ENCODE measurements at places on chromosomes 3 and 15.

GRCh38 chr3:8730656-8731055 lies 2.9 kb upstream of the CAV3 start:
- no peak for DNase-seq

DNA sequence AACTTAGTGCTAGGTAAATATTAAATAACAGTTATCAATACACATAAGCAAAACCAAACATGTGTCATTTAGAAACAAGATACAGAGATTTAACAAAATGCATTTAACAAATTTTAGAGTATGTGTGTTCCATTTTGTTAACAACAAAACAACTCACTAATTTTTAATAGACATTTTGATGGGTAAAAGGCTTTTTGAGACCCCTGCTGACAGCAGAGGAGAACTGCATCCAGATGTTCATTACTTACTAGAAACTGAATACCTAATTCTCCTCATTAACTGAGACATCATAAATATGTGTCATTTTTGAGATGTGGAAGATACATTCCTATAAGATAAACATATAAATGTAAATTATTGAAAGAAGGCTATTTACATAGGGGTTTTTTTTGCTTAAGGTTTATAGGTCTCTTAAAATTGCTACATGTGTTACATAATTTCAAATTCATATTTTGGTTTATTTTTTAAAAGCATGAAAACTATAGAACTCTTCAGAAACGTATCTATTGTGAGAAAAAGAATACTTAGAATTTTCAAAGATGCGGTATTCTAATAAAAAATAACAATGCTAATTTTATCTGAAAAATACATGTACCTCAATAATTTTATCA lies 1009.8 kb downstream of the TUSC7 start:
- DNase-seq = no peak

- DNase-seq = no peak
Observed at GRCh38 chr3:124560666-124561215, 169.5 kb upstream of the UMPS start.

GRCh38 chr3:45513041-45513440 lies 81.5 kb upstream of the LIMD1 start:
- DNase-seq = no peak

DNA sequence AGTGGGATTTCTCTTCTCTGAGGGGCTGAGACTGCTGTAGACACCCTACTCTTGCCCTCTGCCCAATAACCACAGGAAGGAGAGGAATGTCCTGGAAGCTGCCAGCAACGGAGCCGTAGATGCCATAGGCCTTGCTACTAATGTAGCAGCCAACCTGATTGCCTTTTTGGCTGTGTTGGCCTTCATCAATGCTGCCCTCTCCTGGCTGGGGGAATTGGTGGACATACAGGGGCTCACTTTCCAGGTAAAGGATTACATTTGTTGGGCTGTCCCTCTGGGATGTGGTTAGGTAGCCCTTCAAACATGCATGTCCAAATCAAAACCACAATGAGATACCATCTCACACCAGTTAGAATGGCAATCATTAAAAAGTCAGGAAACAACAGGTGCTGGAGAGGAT lies 16.1 kb downstream of the SLC28A2 start:
- DNase-seq = no peak

GRCh38 chr3:54647721-54648120 lies 280.1 kb downstream of the LRTM1 start:
- no peak for DNase-seq

GRCh38 chr15:58147171-58147611 lies 9.0 kb downstream of the AQP9 start:
- DNase-seq = no peak

DNA sequence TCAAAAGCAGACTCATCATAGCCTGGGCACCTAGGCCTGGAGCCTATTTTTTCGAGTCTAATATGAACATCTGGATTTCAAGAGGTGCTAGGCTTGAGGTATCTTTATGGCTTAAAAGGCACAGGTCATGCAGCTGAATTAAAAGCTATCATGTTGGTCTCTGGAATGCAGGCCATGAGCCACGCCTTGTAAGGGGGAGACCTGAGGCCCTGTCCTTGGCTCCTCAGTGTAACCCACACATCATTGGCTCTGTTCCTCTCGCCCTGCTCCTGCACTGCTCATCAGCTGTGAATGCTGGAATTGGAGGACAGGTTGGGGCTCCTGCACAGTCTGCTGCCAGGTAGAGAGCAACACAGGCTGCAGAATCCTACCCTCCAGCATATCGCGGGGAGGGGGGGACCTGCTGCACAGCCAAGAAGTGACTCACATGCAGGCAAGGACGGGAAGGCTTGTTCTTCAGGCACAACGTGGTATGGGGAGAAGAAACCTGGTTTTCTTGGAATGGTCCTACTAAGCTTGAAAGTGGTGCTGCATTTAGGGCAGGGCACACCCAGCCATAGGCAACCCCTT lies 146.0 kb downstream of the CHST2 start:
- no peak for DNase-seq

DNA sequence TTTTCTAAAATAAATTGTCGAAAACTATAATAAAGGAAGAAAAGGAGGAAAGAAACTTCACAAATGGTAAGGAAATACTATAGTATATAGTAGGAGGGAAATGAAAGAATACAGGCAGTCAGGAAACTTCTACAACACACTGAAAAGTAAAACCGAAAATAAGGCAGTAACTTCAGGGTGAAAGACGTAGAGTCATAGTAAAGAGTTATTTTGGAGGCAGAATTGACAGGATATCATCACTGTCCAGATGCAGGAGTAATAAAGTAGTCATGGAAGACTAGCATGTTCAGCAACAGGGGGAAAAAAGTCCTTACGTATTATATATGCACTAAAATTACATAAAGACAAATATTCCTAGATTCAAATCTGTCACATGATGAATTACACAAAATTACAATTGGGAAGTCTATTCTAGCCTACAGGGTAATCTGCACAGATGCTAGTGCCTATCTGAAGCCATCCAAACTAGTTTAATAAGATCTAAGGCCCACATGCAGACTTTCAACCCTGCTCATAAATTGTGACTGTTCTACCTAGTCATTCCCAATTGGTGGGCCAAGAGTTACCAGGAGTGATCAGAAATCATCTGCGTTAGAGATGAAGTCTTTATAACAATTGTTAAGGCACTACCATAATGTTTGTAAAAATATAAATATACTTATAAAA lies 14.0 kb downstream of the VPS13C start:
- no peak for DNase-seq

DNA sequence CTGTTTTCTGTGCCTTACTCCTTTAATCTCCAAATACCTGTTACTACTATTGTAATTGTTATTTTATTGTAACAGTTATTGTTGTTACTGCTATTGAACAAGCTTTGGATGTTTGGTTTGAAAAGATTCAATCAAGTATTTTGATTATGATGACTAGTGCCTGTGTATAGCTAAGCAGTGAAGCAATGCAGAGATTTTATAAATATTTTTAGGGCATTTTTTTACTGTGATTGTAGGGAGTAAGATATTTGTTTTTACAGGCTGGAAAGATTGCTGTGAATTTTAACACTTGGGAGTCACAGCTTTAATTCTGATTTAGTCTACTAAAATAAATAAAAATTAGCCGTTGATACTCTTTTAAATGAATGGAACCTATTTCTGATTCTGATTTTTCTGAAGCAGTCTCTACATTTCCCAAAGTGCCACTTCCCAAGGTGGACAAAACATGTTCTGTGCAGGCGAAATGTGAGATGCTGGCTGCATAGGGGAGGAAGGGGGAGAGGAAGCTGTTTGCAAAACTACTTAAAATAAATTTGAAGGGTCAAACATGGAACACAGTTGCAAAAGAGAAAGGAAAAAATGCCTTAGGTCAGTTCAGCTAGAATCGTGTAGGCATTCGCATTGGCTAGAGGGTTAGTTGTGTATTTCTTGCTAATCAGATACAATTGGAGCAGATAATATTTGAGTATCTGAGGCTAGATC lies 25.7 kb downstream of the EEFSEC start:
- DNase-seq = no peak

GRCh38 chr15:99165956-99166689 lies 61.2 kb downstream of the SYNM start:
- DNase-seq = no peak

DNA sequence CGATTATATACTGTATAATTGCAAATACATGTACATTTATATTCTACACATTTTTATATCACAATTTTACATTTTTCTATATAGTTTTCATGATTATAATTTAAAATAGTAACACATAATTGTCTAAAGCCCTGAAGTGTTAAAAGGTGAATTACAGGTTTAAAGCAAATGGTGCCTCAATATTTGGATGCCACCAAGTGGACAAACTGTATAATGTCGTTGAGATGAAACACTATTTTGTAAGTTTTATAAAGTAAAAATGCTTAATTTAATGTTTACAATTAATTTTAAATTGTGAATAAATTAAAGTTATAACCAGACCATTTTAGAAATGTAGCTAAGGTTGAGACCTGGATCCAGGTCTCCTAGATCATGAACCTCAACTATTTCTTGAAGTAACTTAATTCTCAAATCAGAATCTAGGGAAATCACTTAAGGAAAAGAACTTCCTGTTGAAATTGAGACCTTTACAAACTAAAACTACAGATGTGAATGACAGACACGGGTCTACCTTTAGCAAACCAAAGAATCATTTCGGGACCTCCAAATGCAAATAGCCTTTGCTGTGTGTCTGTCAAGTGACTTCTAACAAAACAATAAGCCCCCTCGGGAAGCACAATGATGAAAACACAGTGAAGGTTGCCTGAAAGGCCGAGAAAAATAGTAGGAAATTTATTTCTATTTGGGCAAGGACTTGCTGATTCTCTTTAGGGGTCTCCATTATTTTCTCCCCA lies 37.8 kb downstream of the EHHADH start:
- no peak for DNase-seq

GRCh38 chr15:72861354-72861910 lies 77.9 kb upstream of the ADPGK start:
- DNase-seq = no peak

DNA sequence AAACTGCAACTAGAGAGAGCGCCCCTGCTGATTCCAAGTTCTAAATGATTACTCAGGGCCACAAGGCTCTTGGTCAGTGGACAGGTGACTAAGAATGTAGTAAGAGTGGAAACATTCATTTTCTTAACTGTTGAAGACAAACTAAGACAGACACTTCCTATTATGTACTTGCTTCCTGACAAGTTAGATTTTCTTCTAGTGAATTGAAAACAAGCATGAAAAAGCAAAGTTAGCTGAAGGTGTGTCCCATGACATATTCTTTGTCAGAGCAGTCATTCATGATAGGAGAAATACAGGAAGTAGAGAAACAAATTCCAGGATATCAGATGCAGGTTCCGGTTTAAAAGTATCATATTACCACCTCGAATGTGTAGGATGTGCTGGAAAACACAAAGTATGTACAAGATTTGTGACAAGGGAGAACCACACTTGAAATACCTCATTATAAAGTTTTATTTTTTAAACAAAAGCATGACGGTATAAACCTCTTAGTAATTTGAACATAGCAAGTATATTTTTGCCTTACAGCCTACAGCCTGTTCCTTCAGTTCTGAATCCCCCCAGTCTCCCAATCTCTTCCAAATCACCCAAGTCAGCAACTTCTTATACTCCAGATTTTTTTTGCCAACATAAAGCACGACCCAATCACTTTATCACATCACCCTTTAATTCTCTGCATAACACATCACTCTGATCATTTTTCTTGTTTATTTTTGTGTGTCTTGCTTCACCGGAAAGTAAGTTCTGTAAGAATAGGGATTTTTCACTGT lies 6.2 kb downstream of the TSPAN3 start:
- no peak for DNase-seq

- no peak for DNase-seq
Observed at GRCh38 chr3:123319760-123320159, 118.0 kb downstream of the SEC22A start.

GRCh38 chr3:177944228-177944661 lies 592.0 kb upstream of the KCNMB2 start:
- no peak for DNase-seq

DNA sequence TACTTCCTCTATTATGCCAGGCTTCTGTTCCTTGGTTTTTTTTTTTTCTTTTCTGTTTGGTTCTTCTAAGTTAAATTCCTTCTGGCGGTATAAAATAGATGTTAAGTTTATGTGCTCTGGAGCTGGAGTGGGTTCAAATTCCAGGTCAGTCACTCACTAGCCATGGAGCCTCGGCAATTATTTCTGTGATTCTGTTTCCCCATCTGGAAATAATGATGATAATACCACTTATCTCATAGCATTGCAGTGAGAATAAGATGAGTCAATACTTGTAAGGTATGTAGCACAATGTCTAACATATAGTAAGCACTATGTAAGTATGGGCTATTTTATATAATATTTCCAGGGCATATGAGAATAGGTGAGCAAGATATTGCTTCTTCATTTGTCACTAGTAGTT lies 33.2 kb upstream of the ZDHHC23 start:
- no peak for DNase-seq

DNA sequence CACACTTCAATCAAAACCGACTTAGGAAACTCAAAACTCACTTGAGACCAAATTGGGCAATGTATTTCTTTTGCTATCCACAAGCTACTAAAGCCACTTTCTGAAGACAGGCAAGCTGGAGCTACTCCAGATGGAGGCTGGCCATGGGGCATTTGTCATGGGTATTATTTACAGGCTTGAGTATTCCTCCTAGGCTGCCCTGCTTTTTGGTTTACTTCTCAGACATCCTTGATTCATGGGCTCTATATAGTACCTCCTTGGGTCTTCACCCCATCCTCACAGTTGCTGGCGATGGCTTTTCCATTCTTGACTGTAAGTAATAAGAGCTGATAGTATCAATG lies 18.6 kb upstream of the SYNM start:
- DNase-seq = no peak

GRCh38 chr15:47513471-47513870 lies 203.8 kb upstream of the SEMA6D start:
- no peak for DNase-seq

- no peak for DNase-seq
Observed at GRCh38 chr15:60795889-60796288, 316.9 kb upstream of the ICE2 start.

GRCh38 chr3:194150252-194150934 lies 14.4 kb downstream of the HES1 start:
- DNase-seq = no peak

DNA sequence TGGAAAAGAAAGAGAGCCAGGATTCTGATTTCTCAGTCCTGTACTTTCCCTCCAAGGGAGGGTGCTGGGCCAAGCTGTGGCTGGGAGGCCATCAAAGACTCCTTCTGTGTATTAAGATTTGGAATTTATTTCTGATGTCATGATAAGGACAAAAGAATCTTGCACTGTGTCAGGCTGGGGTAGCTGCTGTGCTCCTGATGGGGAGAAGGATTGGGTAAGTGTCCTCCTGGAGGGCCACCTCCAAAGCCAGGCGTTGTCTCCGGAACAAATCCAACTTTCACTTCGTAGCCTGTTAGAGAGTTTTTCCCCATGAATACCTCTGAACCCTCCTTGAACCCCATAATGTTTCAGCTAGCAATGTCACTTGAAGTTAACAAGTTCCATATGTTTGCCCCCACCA lies 29.9 kb downstream of the CLDN11 start:
- no peak for DNase-seq

- DNase-seq = no peak
Observed at GRCh38 chr3:167718582-167718981, 16.1 kb downstream of the PDCD10 start.

GRCh38 chr3:13141991-13142412 lies 68.8 kb upstream of the IQSEC1 start:
- DNase-seq = no peak

Measured in stimulated activated CD8-positive, alpha-beta memory T cell treated with anti-CD3 and anti-CD28 coated beads, Interleukin-15, amount 100 ng/mL, for 4 hours (primary cell).